ENCODE measurements at places on chromosomes 4 and X.

- DNase-seq = no peak
Measured at GRCh38 chr4:165926307-165926706, 53.3 kb downstream of the TLL1 start.

GRCh38 chr4:58144721-58145120 lies 1034.5 kb upstream of the IGFBP7 start:
- DNase-seq = no peak

- DNase-seq = no peak
Measured at GRCh38 chr4:99878604-99879003, 15.6 kb downstream of the LAMTOR3 start.

GRCh38 chr4:181503687-181504390 lies 739.4 kb upstream of the TENM3 start:
- no peak for DNase-seq

- no peak for DNase-seq
Measured at GRCh38 chrX:29315931-29316330, 728.7 kb downstream of the IL1RAPL1 start.

DNA sequence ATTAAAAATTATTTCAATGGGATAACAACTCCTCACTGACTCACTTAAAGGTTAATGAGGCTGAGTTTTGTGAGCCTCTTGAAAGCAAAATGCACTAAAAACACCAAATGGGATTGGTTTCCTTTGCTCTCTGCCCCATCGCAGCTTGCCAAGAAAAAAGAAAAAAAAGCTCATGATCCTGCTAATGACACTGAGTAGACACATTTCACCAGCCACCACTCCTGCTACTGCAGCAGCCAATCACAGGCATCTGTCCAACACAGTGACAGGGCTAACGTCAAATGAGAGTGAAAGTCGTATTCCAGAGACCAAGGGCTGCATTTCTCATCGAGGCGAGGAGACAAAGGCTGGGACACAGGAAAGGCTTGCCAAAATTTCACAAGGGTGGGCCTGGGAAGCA lies 5.2 kb downstream of the APBB2 start:
- no peak for DNase-seq

GRCh38 chr4:129261584-129261983 lies 165.6 kb downstream of the C4orf33 start:
- no peak for DNase-seq

Measured in stimulated activated CD8-positive, alpha-beta memory T cell treated with anti-CD3 and anti-CD28 coated beads, Interleukin-4, amount 100 ng/mL, for 1 hour (primary cell).